ENCODE measurements at places on chromosomes 4 and X. TPM values are rescaled to one million over a fixed set of nuclear protein-coding genes. Genes with fewer than 3 reads are reported as not detected.
A peak's percentile ranks its signal among the peaks of the same experiment; 100 is the strongest.

The TCEANC gene
- total RNA-seq = 3.9 TPM

The TAF7L gene
- total RNA-seq = 0.98 TPM

The MAGEA8 gene
- not detected for total RNA-seq

The SMIM43 gene
- 1.1 TPM for total RNA-seq

The FOXR2 gene
- not detected for total RNA-seq

The CXCL11 gene
- not detected for total RNA-seq

The GPRIN3 gene
- total RNA-seq = 0.49 TPM

The OPN1MW2 gene
- not detected for total RNA-seq

The EFHC2 gene
- total RNA-seq = 0.45 TPM

The SPANXN4 gene
- total RNA-seq = not detected

The FGFR3 gene
- 0.45 TPM for total RNA-seq

The CYSLTR1 gene
- total RNA-seq = not detected

The FAM9B gene
- total RNA-seq = not detected

DNA sequence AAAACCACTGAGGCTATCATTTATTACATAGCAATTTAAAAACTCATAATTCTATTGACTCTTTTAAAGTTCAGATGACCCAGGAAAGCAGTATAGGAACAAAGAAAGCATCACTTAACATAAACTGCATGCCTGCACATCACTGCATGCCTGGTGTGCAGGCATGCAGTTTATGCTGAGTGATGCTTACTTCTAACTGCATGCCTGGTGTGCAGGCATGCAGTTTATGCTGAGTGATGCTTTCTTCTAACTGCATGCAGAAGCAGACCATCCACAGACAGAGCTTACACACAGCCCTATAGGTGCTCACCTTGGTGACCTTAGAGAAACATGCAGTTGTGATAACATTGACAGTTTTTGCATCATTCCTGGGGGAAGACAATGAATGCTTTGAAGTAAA is 17.0 kb downstream of the SDAD1 start:
- DNase-seq = no peak

GRCh38 chr4:3269105-3269927 is 20.4 kb downstream of the MSANTD1 start:
- DNase-seq = no peak

GRCh38 chr4:35506161-35506560 is 738.2 kb downstream of the ARAP2 start:
- DNase-seq = no peak

GRCh38 chr4:114108869-114109268 is 129.4 kb upstream of the ARSJ start:
- peak; percentile 17 for DNase-seq

DNA sequence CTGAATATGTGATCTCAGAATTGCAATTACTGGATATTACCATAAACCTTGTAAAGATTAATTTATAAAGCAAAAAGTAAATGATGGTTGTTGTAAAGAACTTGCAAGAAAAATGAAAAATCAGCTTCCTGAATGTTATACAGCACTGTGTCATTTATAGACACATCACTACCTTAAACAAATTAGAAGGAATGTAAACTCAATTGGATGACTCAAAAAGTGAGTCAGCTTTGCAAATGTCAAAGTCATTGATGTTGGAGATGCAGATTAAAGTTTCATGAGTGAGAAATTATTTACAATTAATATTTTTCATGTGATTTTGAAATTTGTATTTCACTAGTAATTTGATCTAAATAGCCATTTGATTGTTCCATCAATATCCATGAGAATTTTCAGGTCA is 193.2 kb downstream of the RAPGEF2 start:
- DNase-seq = peak; percentile 41

GRCh38 chr4:182338746-182339145 is 95.5 kb downstream of the TENM3 start:
- peak; percentile 4 for DNase-seq

DNA sequence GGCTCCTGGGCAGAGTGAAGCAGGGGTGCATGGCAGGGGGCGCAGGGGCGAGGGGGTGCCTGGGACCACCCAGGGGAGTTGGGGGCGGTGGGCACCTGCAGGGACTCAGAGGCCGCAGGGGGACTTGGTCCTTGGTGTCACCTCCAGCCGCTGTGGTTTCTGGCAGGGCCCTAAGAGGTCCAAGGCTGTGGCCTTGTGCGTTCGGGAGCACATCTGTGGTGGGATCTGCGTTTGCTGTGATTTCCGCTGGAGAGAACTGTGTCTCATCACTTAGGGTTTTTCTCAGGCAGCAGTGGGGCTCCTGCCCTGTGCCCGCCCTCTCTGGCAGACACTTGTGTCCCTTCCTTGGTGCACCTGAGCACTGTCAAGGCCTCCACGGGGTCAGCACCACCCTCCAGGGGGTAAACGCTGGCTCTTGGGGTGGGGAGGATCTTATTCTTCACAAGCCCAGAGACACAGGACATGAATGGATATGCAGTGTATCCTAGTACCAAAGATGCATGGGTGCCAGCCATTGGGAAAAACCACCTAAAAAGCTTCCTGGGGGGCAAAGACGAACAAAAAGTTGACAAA is 66.5 kb downstream of the ACOX3 start:
- DNase-seq = no peak

DNA sequence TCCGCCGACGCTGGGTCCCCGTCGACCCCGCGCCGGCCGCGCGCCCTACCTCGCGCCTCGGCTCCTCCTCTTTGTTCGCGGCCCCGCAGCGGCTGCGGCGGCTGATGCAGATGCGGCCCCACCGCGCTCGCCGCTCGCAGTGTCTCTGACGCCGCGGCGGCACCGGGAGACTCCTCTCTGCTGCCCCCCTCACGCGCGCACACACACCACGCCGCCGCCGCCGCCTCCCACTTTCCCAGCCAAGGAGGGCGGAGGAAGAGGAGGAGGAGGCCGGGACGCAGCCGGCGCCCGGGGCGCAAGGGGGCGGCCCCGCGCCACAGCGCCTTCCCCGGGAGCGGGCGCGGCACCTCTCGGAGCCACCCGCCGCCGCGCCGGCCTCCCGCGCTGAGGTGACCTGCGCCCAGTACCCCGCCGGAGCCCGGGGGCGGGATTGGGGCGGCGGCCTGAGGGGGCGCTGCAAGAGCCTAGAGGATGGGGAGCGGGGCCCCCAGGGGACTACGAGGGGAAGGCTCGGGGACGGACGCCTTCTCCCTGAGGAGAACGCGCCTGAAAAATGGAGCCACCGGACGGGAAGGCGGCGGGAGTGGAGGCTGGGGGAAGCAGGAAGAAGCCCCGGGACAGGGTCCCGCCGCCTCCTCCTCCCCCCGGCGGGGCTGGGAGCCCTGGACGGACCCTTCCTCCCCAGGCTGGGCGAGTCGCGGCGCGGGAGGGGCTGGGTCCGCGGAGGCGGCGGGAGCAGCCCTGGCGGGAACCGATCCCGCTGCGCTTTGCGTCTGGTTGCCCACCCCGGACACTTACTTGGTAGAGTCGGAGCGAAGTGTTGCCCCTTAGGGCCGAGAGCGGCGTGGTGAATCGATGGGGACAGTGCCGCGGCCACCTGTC is at the start of gene SH3RF1:
Gene SH3RF1 (minus strand): TSS at position 147 of the 882 bp plus-strand sequence. CDS start 1,744 bp downstream, outside the sequence.
- peak; percentile 80 for DNase-seq

DNA sequence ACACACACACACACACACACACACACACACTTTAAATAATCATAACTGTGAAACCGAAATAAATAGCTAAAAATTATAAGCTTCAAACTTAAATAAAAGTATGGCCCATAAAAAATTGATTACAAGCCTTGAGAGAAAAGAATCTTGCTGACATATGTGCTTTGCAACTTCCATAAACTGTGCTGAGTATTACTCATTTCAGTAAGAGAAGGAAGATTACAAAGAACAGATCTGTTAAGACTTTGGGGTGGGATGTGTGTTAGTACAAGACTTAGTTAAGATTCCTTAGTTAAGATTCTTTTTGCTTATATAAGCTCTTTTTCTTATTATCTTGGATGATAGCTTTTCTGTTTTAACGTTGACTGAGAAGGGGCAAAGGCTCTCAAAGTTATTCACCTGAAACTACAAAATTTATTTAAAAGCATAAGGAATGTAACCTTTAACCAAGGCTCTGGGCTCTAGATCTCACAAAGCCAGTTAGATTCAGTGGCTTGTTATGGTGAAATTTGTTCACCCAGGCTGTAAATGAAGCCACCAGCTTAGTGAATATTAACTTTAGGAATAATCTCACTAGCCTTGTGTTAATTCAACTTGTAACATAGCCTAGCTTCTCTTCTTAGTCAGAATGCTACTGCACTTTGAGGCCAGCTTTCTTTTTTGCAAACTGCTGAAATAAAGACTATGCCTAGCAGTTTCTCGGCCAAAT is 58.2 kb downstream of the ARSJ start:
- DNase-seq = peak; percentile 47

GRCh38 chrX:136647677-136648360 is at the start of gene CD40LG:
CD40LG (plus strand) TSS chrX:136648158; CDS start chrX:136648249, 91 bp downstream.
- no peak for DNase-seq

DNA sequence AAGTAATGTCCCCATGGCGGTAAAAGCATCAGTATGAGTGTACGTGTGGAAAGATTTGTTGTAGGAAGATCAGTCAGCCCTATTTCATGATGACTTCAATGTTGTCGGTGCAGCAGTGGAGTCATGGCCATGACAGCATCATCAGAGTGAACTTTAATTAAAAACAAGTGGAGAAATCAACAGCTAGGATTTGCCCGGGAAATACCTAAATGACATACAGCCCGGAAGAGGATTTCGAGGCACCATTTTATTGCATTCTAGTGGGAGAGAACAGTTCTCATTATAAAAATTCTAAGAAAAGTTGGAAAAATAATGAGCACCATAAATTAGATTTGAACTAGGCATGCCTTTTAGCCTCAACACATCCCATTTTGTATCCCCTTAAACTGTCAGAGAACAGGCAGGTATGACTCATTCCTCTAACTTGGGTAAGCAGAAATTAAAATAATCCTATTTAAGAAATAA is 170.1 kb downstream of the SHROOM3 start:
- no peak for DNase-seq

GRCh38 chrX:369563-370101 is 17.1 kb downstream of the PPP2R3B start:
- no peak for DNase-seq

DNA sequence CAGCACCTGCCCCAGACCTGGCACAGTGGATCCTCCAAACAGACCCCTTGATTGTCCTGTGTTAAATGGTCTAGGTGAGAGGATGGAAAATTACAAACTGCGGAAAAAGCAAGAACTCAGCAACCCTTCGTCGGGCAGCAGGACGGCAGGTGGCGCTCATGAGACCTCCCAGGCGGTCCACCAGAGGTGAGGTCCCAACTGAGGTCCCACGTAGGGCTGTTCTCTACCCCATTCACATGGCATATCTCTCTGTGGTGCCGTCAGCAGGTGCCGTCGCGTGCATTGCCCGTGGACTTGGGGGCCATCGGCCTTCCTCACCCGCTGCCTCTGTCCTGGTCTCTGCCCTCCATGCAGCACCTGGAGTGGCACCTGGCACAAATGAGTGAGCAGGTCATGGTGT is 88.2 kb downstream of the CRMP1 start:
- no peak for DNase-seq
